CD4-positive, alpha-beta T cell treated with Interleukin-21 for 1 hour (primary cell): ENCODE measurements at places on chromosomes 4 and X.

DNA sequence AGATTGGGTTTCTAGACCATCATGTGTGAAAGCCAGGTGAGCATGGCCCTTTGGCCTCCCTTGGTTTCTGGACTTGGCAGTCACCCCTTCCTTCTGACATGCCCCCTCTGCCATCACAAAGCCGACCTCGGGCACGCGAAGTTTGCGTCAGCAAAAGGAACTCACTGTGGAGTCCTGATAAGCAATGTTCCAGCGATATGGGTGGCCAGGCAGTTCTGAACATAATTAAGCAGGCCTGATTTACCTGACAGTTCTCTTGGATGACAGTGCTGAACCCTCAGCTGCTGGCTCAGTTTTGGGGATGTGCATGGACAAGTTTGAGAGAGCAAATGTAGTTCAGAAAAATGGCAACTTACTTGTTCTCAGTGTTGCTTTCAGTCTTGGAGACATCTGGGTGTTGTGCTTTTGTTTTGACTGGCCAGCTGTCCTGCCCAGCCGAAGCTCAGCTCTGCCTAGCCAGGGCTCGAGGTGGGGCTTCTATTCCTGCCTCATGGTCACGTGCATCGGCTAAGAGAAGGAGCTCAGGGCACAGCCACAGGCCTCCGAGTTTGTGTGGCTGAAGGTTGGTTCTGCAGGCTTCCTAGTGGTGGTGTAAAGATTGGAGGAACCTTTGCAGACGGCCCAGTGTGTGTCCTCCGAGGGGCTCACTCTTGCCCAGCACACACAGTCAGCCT is 78.3 kb downstream of the CLDN34 start:
- no peak for DNase-seq

DNA sequence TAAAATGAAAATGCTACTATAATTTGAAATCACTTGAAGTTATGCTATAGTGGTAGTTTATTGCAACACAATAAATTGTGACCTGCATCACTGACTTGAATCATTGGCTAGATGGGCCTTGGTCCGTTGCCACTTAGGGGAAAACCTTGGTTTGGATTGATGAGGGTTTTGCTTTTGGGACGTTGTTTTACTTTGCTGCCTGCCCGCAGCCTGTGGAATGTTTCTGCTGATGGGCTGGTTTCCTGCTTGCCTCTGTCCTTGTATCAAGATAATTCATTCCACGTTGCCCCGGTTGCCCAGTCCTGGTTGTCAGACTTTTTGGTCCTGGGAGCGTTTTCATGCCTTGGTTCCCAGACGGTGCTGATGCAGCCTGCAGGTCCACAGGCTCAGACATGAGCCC is 18.3 kb downstream of the HADH start:
- DNase-seq = no peak

- no peak for DNase-seq
Observed at GRCh38 chr4:37882665-37883296, 8.1 kb upstream of the TBC1D1 start.

- DNase-seq = no peak
Observed at GRCh38 chr4:150381609-150382008, 200.3 kb upstream of the MAB21L2 start.

DNA sequence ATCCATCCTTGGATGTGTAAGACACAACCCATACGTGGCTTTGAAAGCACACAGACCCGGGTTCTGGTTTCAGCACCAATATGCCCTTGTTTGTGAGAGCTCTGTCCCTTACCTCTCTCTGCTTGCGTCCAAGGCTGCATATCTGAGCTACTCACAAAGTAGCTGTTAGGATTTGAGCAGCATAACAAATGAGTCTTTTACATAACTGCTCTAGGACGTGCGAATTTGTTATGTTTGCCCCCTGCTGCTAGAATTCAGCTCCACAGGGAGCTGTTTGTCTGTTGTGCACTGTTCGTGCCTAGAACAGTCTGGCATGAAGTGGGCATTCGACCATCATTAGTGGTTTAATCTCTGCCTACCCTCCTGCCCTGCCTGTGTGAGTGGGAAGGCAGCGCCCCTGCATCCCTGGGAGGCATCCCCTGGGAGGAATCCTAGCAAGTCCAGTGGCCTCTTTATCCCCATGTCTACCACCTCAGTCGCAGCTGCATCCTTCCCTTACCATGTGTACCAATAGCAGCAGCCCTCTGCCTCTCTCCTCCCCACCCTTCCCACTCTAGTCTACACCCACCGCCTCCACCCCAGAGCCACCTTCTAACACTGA is 42.1 kb downstream of the SLC2A9 start:
- DNase-seq = no peak

GRCh38 chrX:11528623-11529022 is 137.1 kb downstream of the ARHGAP6 start:
- no peak for DNase-seq

GRCh38 chr4:25092139-25092538 is 61.4 kb upstream of the LGI2 start:
- no peak for DNase-seq

- DNase-seq = no peak
Observed at GRCh38 chr4:77122656-77123055, 34.4 kb upstream of the CCNG2 start.

- peak; percentile 66 for DNase-seq
Observed at GRCh38 chrX:47831788-47832187, 4.9 kb upstream of the ZNF81 start.

- no peak for DNase-seq
Observed at GRCh38 chr4:137125011-137125410, 407.3 kb downstream of the PCDH18 start.

DNA sequence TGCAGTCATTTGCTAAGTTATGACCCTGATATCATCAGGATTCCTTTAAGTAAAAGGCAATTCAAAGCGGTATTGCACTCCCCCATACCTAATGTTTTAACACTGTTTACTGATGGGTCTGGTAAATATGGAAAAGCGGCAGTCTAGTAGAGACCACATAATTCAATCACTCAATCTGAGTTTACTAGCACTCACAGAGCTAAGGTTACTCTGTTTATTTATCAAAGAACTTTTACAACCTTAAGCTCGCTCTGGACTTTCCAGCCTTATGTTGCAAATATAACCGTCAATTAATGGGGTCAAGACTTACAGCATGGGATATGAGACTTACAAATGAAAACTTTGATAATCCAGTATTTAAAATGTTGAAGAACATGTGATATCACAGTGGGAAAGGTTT is 124.5 kb upstream of the ZCCHC13 start:
- DNase-seq = no peak

DNA sequence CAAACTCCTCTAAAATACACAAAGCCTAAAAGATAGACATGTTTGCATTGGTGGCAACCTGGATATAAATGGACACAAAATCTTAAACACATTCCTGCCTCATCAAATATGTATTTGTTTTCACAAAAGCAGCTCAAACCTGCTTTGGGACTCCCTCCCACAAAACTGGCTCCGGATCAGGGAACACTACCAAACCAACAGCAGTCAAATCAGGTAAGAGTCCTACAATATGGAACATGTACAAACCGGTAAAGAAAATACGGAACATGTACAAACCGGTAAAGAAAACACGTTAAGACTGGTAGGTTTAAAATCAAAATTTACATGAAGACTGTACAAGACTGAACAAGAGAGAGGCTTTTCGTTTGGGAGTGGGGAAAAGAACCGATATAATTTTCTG is 4.3 kb downstream of the AMTN start:
- no peak for DNase-seq

GRCh38 chr4:179447308-179447707 is 2005.1 kb upstream of the AGA start:
- no peak for DNase-seq

DNA sequence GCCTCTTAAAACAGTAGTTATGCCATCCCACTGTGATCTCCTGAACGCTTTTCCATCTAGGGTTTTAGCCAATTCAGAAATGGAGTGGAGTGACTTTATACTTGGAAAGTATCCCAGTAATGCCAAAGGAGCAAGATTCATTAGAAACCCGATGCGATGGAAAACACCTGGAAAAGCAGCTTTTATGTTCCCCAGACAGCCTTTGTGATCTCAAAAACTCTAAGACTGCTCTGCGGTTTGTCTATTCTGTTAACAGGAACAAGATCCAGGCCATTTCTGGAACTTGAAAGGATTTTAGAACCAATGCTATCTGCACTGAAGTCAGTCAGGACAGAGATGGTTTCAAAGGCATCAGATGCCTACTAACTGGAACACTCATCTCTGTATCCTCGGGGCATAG is 145.1 kb downstream of the APBB2 start:
- DNase-seq = no peak

DNA sequence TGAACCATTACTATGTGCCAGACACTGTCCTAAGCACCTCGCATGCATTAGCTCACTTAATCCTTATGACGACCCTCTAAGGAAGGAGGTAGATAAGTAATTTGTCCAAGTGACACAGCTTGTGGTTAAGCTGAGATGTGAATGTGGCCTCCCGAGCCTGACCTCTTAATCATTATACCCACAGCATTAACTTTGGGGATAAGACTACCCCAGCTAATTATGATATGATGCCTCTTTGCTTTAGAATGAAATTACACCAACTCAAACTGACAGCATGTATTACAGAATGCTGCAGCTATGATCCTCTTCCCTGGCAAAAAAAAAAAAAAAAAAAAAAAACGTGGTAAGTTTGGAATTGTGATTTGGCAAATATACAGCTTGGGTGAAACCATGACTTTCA is 53.5 kb downstream of the APBB2 start:
- no peak for DNase-seq

GRCh38 chr4:77695774-77696173 is 90.2 kb downstream of the CXCL13 start:
- DNase-seq = no peak

- no peak for DNase-seq
Observed at GRCh38 chrX:10619425-10620046, 849 bp downstream of the MID1 start.

- no peak for DNase-seq
Observed at GRCh38 chr4:1362521-1362920, 15.5 kb downstream of the UVSSA start.

- DNase-seq = no peak
Observed at GRCh38 chr4:100240008-100240407, 49.7 kb upstream of the DDIT4L start.

DNA sequence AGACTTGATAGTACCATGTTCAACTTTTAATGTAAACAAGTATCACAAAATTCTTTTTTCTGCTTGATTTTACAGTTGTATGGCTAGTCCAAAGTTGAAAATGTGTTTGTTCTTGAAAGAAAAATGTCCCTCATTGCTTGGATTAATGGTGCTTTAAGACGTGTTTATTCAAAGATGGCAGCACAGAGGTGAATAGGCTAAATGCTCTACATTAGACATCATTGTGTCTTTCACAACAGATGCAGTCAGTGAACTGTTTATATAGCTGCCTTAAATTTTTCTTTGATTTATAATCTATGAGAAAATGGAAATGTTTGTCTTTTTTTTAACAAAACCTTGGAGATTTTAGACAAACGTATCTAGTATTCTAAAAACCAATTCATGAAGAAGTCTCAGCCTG is 137.3 kb downstream of the BMPR1B start:
- no peak for DNase-seq

GRCh38 chr4:40789031-40789430 is 39.3 kb downstream of the NSUN7 start:
- no peak for DNase-seq

GRCh38 chrX:53319614-53320542 is 38.5 kb upstream of the IQSEC2 start:
- DNase-seq = no peak

DNA sequence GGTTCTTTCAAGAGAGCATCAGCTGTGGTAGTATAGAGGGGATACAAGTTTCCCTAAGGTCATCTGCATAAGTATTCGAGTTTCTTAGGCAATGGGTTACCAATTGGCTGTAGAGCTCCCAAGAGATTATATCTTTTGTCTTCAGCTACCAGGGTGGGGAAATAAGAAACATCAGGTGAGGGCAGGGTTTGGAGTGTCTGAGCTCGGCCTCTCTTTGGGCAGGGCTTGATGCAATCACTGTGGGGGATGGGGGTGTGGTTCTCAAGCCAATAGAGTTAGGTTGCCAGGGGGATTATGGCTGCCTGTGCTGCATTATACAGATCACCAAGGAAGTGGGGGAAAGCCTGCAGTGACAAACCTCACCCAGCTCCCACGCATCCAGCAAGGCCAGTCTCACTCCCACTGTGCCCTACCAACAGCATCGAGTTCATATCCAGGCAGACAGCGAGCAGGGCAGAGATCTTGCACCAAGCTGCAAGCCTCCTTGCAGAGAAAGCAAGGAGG is 172.1 kb upstream of the MAGEE2 start:
- no peak for DNase-seq

DNA sequence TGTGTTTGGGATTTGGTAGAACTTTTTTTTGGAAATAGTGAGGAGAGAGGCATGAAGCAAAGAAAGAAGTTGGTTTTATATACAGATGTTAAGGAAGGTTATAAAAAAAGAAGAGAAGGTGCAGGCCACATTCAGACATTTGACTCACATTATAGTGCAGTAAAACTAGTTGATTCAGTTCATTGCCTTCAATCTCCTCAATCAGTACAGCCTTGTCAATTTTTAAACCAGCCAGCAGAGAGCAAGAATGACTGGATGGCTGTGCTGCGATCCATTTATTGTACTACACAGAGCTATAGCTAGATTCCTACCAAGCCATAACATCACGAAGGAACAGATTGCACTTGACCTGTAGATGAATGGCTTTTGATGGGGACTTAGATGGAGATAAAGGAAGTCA is 79.7 kb upstream of the LSM6 start:
- DNase-seq = no peak

GRCh38 chrX:24448762-24449250 is 16.3 kb upstream of the PDK3 start:
- no peak for DNase-seq

DNA sequence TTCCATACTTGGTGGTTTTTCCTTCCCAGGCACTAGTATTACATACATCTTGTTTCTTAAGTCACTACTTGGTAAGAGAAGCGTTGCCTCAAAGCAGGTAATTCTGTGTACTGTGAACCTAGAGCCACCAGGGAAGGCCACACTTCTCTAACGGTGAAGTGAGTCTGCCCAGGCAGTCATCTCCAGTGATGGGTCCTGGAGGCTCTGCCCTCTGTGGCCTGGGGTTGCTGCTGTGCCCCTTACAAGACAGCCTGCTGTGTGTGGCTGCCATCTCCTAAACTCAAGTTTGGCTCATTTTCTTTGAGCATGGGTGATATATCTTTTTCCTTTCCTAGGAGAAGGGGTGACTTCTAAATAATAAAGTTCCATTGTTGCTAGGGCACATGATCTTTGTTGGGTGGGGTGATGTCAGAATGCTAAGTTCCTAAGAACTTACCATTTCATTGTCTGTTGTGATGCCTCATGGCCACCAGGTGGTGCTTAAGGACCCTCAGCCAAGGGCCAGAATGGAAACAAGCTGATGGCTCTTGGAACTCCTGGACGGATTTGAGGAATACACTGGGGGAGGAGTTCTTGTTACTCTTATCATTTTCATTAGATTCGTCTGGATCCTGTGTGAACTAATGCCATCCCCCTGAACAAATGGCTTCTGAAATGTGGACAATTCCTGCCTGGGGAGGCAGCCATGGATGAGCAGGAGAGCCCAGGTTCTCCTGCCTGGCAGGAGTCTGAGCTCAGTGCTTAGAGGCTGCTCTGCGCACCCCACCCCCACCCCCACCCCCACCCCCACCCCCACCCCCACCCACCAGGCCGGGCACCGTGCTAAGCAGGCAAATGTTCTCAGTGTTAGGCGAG is 41.1 kb upstream of the WDR1 start:
- DNase-seq = peak; percentile 45
